Lower lobe of right lung (tissue), 2 donors: ENCODE measurements at places on chromosomes 6 and 20.

DNA sequence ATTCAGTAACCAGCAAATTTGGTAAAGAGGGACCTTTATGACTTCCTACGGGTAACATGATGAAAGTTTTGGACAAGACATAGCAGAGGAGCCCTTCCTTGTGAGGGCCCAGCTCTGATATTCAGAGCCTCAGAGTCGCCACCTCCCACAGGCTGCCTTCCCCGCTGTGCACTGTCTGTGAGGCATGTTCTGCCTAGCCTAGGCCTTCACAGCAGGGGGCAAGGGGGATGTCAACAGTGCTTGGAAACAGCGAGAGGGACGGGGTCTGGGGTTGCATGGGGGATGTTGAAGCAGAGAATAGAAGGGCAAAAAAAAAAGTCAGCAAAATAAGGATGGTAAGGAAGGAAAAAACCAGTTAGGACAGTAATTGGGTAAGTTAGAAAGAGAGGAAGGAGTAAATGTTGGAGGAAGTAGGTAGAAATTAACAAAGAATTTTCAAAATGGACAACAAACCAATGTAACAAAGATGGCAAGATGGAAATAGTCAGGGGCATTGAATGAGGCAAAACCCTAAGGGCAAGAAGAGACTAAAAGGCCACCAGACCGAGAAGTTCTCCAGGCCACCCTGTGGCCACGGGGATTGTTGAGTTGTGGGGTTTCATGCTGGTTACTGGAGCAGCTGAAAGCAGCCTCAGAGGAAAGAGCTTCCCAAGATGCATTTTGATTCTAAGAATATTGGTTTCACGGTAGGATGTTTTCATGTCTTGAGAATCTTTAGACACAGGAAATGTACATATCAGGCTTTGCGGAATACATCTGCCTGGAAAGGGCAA, 139.8 kb downstream of the LY86 start:
- no peak for DNase-seq

GRCh38 chr6:123454448-123454847, 182.3 kb downstream of the TRDN start:
- no peak for DNase-seq

- DNase-seq = no peak
These were observed 6.3 kb downstream of the MRPS18A start for GRCh38 chr6:43681303-43681702.

DNA sequence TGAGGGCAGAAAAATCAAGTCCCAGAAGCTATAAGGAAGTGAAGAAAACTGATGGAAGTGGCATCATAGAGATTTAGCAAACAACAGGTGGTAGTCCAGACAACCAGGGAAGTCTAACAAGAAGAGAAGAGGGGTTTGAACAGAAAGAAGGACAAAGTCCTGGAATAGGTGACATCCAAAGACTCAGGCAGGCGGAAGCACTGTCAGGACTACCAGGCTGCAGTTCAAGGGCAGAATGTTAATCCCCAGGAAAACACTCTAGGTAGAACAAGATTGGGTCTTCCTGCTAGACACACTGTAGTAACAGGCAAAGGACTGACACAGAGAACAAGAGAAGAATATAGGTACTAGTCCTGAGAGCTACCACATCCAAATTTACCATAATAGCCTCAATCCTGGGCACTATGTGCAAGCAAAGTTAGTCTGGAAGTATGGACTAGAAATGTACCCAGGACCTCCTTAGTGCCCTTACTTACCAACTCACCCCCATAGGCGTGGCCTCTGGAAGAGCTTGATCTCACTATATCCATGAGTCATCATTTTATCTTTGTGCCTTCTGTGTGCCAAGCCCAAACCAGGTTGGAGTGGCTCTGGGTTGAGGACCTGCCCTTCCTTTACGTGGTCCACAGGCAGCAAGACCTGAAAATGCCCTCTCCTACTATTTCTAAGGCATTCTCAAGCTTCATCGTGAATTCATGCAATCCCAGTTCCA, 2.2 kb upstream of the EPB41L2 start:
- no peak for DNase-seq

DNA sequence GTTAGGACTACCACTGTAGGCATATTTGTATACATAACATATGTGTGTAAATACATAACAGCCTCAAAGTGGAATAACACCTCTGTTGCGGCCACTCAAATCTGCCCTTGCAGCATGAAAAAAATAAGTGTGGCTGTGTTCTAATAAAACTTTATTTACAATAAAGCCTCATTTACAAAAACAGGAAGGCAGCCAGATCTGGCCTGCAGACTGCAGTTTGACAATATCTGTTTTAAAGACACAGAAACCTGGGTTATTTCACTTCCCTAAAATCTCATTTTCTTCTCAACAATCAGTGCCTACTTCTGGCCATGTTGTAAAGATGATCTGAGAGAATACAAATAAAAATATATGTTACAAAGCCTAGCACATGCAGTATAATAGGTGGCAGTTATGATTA, 53.9 kb upstream of the SCML4 start:
- no peak for DNase-seq

GRCh38 chr6:13624871-13625288, 9.7 kb downstream of the NOL7 start:
- no peak for DNase-seq
